M059J (cell line): ENCODE measurements at places on chromosomes 1 and 21. TPM values are rescaled to one million over a fixed set of nuclear protein-coding genes. Genes with fewer than 3 reads are reported as not detected.

- peak; percentile 40 for DNase-seq
Measured at GRCh38 chr21:36747815-36748383, 49.0 kb downstream of the SIM2 start.

ZNF683 gene
- not detected in 2 replicates for total RNA-seq

DNA sequence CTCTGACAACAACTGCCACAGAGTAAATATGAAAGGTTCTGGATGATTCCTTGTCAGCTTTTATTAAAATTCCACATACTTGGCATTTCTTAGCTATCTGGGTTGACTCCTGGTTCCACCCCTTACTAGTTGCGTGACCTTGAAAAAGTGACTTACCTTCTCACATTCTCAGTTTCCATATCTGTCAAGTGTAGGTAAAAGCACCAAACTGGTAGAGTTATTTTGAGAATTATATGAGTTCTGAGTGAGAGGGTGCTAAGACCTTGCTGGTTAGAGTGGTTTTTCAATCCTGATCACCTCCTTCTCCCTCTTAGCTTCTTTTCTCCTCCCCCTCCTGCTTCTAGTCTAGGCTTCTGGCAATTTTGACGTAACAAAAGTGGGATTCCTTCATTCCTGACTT lies 83.4 kb upstream of the ABCD3 start:
- DNase-seq = no peak

GRCh38 chr1:228190182-228190581 lies 17.7 kb upstream of the OBSCN start:
- DNase-seq = no peak

GRCh38 chr1:61486783-61487536 lies 238.0 kb downstream of the TM2D1 start:
- DNase-seq = peak; percentile 81

GRCh38 chr1:97668945-97669344 lies 251.9 kb downstream of the DPYD start:
- DNase-seq = peak; percentile 41

- DNase-seq = no peak
Measured at GRCh38 chr1:159831412-159832141, 4.9 kb downstream of the SLAMF8 start.

- DNase-seq = peak; percentile 60
Measured at GRCh38 chr1:229714964-229715603, 89.0 kb downstream of the URB2 start.

DNA sequence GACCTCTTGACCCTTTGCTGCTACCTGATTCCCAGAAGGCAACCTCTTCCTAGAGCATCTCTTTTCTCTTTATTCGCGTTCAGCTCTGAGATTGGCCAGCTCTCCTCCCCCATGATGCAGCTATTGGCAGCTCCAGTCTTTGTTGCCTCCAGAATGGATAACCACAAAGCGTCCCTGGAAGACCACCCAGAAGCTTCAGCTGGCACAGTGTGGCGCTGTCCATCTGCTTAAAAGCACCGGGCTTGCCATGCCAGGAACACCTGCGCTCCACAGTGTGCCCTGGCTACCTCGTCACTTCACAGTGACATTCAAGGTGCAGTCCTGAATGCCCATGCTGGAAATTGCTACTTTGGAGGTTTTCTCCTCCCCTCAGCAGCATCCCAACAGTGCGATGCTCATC lies 353.9 kb downstream of the LMO4 start:
- DNase-seq = no peak

- DNase-seq = no peak
Measured at GRCh38 chr1:117089996-117090395, 29.9 kb downstream of the TTF2 start.

- DNase-seq = no peak
Measured at GRCh38 chr1:218254296-218254946, 30.7 kb upstream of the RRP15 start.

ARHGAP29 gene
- 37.2 and 55.9 TPM in 2 replicates for total RNA-seq

DNA sequence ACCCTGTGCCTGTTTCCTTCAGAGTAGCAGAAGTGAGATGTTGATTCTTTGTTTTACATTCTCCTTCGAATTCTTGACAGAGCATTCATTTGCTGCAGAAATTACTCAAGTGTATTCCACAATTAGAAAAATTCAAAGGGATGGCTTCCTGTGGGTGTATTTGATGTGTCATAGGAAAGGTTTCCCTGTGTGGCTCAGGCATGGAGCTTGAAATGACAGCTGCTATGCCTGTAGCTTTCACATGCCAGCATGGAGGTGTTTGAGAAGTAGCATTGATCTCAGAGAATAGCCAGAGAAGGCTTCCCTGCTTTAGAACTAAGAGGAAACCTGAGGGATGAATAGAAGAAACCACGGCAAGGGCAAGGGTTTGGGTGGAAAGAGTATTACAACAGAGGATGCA lies 317.2 kb upstream of the DEPDC1 start:
- peak; percentile 10 for DNase-seq

DNA sequence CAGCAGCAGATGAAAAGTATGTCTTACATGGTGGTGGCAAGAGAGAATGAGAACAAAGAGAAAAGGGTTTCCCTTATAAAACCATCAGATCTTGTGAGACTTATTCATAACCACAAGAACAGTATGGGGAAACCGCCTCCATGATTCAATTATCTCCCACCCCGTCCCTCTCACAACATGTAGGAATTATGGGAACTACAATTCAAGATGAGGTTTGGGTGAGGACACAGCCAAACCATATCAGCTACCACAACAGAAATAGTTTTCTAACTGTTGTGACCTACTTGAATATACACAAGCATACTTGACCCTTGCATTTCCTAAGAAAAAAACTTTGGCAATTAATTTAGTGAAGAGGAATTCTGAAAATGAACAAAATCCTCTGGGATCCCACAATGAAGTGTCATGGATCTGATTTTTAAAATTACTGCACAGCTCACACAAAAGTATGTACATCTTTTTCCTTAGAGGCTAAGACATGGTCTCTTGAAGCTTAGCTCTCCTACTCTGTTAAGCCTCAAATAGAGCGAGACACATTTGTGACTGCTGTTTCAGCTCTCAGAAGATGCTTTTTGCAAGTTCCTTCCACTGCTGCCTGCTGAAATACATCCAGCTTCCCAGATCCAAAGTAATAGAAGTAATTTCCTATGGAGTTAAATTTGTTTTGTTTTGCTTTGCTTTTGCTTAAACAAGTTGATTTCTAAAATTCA lies 265.8 kb downstream of the DPYD start:
- no peak for DNase-seq

DNA sequence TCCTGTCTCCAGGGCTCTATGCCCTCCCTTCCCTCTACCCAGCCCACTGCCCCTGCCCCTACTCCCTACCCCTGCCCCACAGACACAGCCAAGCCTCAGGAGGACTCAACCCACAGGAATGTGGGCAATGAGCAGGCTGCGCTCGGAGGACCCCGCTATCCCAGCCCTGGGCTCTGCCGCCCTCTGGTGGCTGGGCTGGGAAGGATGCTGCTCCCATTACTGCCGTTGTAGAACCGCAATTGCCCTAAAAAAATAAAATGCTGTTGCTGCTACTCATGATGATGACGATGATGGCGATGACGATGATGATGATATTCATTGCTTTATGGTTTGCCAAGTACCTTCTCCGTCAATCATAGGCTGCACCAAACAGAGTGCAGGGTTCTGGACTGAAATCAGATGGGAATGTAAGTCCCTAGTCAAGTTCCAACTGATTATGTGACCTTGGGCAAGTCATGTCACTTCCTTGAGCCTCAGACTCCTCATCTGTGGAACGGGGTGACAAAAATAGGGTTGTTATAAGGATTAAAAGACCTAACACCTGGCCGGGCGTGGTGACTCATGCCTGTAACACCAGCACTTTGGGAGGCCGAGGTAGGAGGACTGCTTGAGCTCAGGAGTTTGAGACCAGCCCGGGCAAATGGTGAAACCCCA lies 24.6 kb downstream of the ARHGEF19 start:
- DNase-seq = peak; percentile 82

KRTAP19-3 gene
- not detected in 2 replicates for total RNA-seq

DNA sequence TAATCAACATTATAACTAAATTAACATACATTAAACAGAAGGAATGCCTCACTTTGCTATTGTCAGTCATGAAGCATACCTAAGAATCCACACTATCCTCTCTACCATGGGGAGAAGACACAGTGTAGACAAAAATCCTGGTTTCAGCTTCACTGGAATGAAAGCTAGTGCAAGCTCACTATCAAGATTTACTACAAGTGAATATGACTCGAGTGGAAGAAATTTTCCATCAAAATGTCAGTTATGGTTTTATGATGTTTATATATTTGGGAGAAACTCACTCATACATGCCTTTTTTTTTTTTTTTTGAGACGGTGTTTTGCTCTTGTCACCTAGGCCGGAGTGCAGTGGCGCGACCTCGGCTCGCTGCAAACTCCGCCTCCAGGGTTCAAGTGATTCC lies 424.3 kb downstream of the KCNT2 start:
- DNase-seq = peak; percentile 25

GRCh38 chr1:247332623-247333361 lies 1.1 kb upstream of the ZNF496 start:
- DNase-seq = no peak

GRCh38 chr1:182995894-182996293 lies 27.3 kb upstream of the LAMC1 start:
- peak; percentile 30 for DNase-seq

LAMTOR5 gene
- 96.8 and 157 TPM in 2 replicates for total RNA-seq

LCE2C gene
- total RNA-seq = not detected in 2 replicates

DNA sequence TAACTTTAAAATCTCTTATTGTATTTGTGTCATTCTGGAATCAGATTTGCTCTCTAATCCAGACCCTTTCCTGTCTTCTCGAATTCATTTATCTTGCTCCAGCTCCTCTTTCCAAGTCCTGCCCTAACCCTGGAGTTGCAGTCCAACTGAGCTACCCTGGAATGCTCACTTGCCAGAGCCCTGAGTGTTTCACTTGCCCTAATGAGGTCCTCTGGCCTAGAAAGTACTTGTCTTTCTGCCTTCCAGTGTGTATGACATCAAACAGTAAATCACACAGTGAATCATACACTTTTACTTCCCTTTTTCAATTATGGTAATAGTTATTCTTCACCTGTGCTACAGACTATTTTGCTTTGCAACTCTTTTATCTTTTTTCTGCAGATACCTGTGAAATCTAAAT lies 96.9 kb downstream of the NEK7 start:
- peak; percentile 86 for DNase-seq

- DNase-seq = peak; percentile 58
Measured at GRCh38 chr1:14924455-14925331, 228.9 kb upstream of the TMEM51 start.

HRNR gene
- not detected in 2 replicates for total RNA-seq

GRCh38 chr1:207883660-207884250 lies 27.2 kb downstream of the CD34 start:
- DNase-seq = no peak
